ENCODE measurements at places on chromosomes 12 and 14. TPM values are rescaled to one million over a fixed set of nuclear protein-coding genes. Genes with fewer than 3 reads are reported as not detected.
A peak's percentile ranks its signal among the peaks of the same experiment; 100 is the strongest.

- no peaks in the 10 kb centered on the region for H3K4me1 ChIP-seq
- H3K27me3 ChIP-seq, result peaks cover 2% of the 10 kb centered on the region
- DNase-seq, result no peak
- no peak overlapping the region for H3K4me3 ChIP-seq
Observed at GRCh38 chr14:57979376-57980048, 113.6 kb upstream of the SLC35F4 start.

DNA sequence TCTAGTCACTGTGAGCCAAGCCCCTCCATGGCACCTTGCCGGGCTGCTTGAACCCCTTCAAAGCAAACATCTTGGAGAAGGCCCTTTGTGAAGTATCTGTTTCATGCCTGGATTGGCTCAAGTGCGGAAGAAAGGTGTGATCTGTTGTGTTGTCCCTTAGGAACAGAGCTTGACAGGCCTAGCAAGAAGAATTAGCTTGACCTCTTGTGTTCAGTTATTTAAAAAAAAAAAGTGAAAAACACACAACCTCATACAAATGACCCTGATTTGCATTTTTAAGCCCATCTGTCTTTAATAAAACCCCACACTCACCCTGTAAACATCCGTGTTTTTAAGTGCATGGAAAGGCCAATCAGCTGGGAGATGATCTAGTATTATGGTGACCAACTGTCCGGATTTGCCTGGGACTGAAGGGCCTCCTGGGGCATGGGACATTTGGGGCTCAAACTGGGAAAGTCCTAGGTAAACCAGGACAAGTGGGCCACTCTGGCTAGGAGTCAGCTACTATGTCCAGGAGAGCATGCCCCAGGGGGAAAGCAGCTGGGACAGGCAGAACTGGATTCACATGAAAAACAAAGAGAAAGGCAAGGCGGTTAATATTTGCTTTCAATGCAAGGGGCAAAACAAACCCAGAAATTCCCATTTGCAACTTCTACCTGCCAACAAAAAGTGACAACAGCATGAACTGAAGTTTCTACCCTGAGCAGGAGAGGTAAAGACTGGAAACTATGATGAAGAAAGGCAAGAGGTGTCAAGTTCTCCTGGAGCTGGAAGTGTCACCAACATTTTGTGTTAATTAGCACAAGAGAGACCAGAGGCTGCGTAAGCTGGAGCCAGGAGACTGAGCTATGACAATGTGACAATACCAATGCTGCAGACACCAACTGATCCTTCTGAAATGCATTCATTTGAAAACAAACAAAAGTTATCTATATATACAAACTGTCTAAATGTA lies 78.6 kb downstream of the CLMN start:
- H3K4me1 ChIP-seq, result no peaks in the 10 kb centered on the region
- H3K27me3 ChIP-seq, result peaks cover 6% of the 10 kb centered on the region
- H3K27ac ChIP-seq, result no peak overlapping the region
- DNase-seq, result no peak

GRCh38 chr14:101456246-101457175 lies 104.8 kb upstream of the DIO3 start:
- H3K4me1 ChIP-seq, result no peaks in the 10 kb centered on the region
- no peaks in the 10 kb centered on the region for H3K36me3 ChIP-seq
- DNase-seq, result no peak
- H3K4me3 ChIP-seq, result no peak overlapping the region

DNA sequence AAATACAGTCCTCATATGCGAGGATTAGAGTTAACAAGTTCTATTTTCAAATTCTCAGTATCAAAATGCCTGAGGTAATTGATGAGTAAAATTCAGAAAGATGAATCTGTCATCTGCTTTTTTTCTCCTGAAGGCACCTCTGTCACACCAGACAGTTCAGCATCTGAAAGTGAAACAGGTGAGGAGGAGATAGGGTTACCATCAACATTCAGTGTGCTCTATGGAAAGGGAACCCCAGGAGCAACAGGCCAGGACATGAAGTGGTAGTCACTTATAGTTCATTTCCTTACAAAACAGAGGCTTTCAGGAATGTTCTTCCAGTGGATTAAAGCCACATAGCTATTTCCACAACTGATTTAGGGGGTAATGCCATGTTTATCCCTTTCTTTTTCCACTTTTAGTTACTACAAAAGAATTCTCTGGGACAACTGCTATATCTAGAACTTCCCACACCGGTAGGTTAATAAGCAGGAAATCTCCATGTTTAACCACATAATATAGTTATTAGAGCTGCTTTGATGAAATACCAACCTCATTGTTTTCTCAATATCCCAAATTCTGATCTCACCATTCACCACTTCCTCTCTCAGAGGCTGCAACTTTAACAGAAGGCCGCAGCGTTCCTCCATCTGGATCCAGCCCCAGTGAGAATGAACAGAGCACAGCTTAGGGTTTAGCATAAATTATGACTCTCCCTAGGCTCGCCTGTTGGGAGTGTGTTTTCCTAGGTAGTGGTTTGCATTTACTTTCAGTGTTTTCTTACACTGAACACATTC lies 177.0 kb upstream of the CNTN1 start:
- DNase-seq, result no peak
- H3K4me3 ChIP-seq, result no peak overlapping the region
- H3K27me3 ChIP-seq, result no peaks in the 10 kb centered on the region

SIX1 gene
- 5.1 TPM for total RNA-seq

DNA sequence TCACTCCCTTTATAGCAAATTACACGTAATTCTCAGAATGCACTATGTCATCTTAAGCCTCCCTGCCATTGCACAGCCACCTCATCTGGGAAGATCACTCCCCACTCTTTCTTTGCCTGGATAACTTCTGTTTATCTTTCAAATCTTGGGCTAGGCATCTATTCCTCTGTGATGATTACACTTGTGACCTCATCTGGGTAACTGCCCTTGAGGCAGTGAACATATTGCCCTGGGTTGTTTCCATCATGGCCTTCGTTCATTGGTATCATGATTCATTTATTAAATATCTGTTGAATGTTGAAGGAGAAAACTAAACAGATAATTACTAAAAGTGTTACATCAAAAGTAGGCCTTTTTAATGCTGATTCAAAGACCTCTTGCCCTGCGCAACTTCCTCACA lies 26.2 kb upstream of the PDE3A start:
- H3K4me3 ChIP-seq, result no peak overlapping the region
- H3K4me1 ChIP-seq, result no peaks in the 10 kb centered on the region
- no peaks in the 10 kb centered on the region for H3K36me3 ChIP-seq

DNA sequence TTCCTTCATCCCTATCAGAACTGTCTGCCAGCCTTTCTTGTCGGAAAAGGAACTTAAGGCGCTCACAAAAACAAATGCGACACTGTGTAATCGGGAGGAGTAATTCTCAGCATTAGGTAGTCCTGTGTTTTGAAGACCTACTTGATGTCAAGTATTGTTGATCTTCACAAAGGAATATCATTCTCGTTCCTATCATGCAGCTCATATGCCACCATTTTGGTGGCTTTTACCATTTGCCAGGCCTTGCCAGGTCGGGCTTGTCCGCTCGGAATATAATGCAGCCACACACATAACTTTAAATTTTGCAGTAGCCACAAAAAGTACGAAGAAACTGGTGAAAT lies 903 bp upstream of the PPP4R3A start:
- H3K4me1 ChIP-seq, result peaks cover 15% of the 10 kb centered on the region
- no peak for DNase-seq
- H3K27me3 ChIP-seq, result peaks cover 3% of the 10 kb centered on the region
- peak overlapping the region; percentile 95 for H3K4me3 ChIP-seq
- H3K27ac ChIP-seq, result peak overlapping the region; percentile 99

ACVR1B gene
- 12.1 TPM for total RNA-seq

- H3K4me1 ChIP-seq, result peaks cover 32% of the 10 kb centered on the region
- H3K36me3 ChIP-seq, result no peaks in the 10 kb centered on the region
- H3K4me3 ChIP-seq, result no peak overlapping the region
- peak overlapping the region; percentile 27 for H3K27ac ChIP-seq
- peak; percentile 24 for DNase-seq
Observed at GRCh38 chr12:43151441-43151981, 400.5 kb downstream of the ADAMTS20 start.

DNA sequence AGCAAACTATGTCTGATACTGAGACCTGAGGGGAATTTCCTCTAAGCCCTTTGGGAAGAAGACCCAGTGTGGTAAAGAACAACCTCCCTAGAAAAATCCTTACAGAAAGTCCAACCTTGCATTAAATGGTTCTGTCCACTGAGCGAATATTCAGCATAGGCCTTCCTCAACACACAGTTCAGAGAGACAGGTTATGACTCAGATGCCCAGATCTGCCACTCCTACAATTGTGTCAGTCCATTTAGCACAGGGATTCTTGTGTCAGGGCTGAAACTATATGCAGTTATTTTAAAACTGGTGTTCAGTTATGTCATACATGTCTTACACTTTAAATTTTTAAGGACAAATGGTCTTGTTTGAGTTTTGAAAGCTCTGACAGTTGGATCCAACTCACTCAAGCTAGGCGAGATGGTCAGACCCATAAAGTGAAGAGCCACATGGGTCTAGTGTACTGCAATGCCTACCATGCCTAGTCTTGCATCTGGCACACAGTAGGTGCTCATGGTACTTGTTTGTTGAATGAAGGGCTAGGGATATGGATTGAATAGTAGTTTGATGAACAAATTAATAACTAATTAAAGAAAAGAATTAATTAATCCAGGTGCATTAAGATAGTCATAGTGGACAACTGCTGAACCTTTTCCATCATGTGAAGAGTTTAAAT lies 207.5 kb upstream of the PWP1 start:
- no peaks in the 10 kb centered on the region for H3K36me3 ChIP-seq
- no peaks in the 10 kb centered on the region for H3K4me1 ChIP-seq
- no peak overlapping the region for H3K27ac ChIP-seq

HOTAIR gene
- total RNA-seq, result 3.4 TPM

DNA sequence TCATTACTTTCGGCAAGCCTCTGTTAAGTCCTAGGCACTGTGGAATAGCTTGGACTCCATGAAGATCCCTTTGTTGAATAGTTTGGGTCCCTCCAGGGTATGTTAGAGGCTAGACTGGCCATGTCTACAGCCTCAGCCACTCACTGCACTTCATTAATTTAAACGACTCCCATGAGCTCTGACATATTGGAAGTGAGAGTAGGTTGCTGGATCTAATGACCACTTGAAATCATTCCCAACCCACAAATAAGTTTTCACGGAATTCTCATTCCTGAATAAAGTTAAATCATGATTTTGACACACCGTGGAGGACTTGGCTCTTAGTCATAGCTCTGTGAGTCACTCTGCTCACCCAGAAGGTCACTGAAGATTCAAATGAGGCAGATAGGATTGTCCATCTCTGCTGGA lies 21.4 kb upstream of the APPL2 start:
- peaks cover 15% of the 10 kb centered on the region for H3K36me3 ChIP-seq
- peaks cover 3% of the 10 kb centered on the region for H3K27me3 ChIP-seq
- peaks cover 94% of the 10 kb centered on the region for H3K4me1 ChIP-seq
- H3K4me3 ChIP-seq, result peak overlapping the region; percentile 77
- peak; percentile 87 for DNase-seq
- peak overlapping the region; percentile 97 for H3K27ac ChIP-seq

TAS2R7 gene
- total RNA-seq, result not detected

DNAI7 gene
- total RNA-seq, result 0.43 TPM

DNA sequence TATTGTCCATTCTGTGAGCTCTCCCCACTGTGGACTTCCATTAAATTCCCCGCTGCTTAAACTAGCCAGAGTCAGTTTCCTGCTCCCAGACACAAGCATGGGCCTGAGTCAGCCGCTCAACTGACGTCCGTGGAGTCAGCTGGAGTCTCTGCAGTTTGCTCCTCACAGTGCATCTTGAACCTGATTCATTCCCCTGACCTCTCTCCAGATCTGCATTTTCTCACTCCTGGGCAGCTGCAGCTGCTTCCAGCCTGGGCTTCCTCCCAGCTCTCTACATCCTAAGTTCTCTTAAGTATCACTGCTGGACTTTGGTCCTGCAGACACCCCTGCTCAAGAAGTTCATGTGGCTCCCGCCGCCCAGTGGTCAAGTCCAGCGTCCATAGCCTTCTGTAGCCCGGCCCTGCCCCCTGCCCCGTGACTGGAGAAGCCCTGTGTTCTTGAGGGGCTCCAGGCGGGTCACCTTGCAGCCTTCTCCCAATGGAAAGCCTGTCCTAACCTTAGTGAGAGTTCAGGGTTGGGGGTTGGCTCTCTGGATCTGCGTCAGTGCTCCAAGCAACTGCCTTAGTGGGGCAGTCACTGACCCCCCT lies 20.0 kb downstream of the NFKBIA start:
- H3K4me1 ChIP-seq, result peaks cover 44% of the 10 kb centered on the region
- H3K4me3 ChIP-seq, result peak overlapping the region; percentile 38
- DNase-seq, result peak; percentile 91
- H3K27me3 ChIP-seq, result no peaks in the 10 kb centered on the region

DNA sequence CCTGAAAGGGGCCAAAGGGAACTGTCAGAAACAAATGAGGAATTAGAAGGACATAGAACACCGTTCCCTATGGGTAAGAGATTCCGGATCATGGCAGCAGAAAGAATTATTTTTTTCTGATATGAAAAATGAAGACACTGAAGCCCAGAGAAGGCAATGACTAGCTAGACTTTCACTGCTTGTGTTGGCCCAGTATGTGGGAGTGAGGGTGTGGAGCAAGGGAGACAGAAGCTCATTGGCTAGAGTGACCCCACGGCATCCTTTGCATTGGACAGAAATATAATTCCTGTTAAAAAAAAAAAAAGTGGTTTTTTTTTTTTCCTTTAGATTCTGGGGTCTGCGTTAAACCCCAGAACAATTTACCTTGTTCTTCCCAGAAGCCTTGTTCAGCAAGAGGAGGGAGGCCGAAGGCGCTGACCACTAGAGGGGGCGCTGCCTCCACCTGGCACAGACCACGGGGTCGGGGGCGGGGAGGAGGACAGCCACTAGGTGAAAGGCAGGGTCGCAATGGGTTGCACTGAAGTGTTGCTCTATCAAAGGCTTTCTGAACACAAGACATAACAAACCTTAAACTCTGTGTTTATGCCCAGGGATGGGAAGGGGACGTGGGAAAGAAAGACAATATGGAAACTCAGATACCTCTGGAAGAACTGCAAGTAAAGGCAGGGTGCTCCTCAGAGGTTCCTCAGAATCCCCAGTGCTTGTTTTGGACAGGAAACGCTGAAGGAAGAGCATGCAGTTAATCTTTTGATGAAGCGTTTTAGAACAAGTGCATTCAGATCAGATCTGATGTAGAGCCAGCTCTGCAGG lies 156.8 kb downstream of the KCNA5 start:
- H3K4me1 ChIP-seq, result peaks cover 46% of the 10 kb centered on the region
- DNase-seq, result peak; percentile 8
- H3K36me3 ChIP-seq, result no peaks in the 10 kb centered on the region
- H3K27me3 ChIP-seq, result peaks cover 8% of the 10 kb centered on the region
- H3K4me3 ChIP-seq, result no peak overlapping the region

GRCh38 chr14:69280746-69281291 lies 20.9 kb downstream of the GALNT16 start:
- DNase-seq, result no peak
- no peaks in the 10 kb centered on the region for H3K4me1 ChIP-seq
- H3K36me3 ChIP-seq, result no peaks in the 10 kb centered on the region
- no peak overlapping the region for H3K27ac ChIP-seq
- no peak overlapping the region for H3K4me3 ChIP-seq

CPM gene
- total RNA-seq, result 3.0 TPM

All from HFFc6 (cell line).